ENCODE measurements at places on chromosomes 13 and 19.

DNA sequence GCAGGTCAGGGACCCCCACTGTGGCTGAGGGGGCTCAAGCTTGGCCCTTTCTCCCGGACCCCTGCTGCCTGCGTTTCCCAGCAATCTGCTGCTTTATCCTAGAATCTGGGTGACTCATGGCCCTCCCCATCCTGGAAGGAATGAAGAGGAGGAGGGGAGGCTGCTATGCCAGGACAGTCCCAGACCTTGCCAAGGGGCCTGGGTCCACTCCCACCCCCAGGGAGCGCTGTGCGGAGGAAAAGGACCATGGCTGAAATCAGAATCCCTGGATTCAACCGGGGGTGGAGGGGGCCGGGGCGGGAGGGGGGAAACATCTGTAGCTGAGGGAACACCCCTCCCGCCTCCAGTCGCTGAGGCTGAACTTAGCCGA is 20.5 kb downstream of the ZNF114 start:
- peaks cover 11% of the 10 kb centered on the region for H3K4me1 ChIP-seq
- peak overlapping the region; percentile 52 for H3K4me3 ChIP-seq
- DNase-seq, result no peak

DNA sequence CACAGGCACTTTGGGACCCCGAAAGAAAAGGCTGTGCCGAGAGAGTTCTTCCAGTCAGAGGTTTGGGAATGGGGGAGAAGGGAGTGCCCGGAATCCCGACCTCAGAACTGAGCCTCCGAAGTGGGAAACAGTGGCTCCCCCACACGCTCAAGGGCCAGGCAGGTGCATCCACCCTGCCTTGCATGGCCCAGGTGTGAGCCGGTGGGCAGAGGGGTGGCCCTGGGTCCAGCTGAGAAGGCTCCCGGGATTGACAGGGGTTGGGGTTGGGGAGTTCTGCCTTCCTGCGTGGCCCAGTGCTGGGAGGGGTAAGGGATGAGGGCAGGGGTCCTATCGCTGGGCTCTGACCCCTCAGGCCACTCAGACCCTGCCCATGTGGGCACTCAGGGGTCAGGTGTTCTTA is 163.5 kb upstream of the TUBA3C start:
- no peak overlapping the region for H3K27ac ChIP-seq
- DNase-seq, result no peak
- H3K27me3 ChIP-seq, result no peaks in the 10 kb centered on the region
- no peaks in the 10 kb centered on the region for H3K36me3 ChIP-seq

DNA sequence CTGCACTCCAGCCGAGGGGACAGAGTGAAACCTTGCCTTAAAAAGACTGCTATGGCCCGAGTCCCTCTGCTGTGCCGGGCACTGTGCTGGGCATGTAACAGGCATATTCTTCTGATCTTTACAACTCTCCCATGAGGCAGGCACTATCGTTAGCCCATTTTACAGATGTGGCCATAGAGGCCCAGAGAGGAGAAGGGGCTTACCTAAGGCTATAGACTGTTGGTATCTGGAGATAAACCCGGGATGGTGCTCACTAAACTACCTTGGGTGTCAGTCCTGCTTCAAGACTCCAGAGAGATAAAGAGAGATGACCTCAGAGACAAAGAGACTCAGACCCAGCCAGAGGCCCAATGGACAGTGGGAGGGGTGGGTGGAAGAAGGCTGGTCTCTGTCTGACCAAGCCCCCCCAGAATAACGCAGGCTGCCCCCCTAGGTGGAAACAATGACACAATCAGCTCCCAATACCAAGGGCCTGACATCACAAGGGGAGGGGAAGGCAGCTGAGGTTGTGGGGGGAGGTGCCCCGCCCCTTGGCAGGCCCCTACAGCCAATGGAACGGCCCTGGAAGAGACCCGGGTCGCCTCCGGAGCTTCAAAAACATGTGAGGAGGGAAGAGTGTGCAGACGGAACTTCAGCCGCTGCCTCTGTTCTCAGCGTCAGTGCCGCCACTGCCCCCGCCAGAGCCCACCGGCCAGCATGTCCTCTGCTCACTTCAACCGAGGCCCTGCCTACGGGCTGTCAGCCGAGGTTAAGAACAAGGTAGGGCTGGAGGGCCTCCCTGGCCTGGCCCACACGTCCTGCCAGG is at the start of gene CNN1:
Gene CNN1, plus strand, starts transcription at position 620 of the 805 bp plus-strand sequence. Its CDS starts 77 bp downstream, at position 697.
- H3K36me3 ChIP-seq, result no peaks in the 10 kb centered on the region
- no peak for DNase-seq
- peak within 1 kb of the TSS; percentile 89 for H3K27ac ChIP-seq
- H3K4me1 ChIP-seq, result peaks cover 31% of the 10 kb centered on the region
- peak within 1 kb of the TSS; percentile 78 for H3K4me3 ChIP-seq

GRCh38 chr13:98549728-98550317 is 27.1 kb downstream of the STK24 start:
- DNase-seq, result no peak
- H3K27ac ChIP-seq, result peak overlapping the region; percentile 32
- H3K4me1 ChIP-seq, result peaks cover 60% of the 10 kb centered on the region
- H3K4me3 ChIP-seq, result no peak overlapping the region
- H3K36me3 ChIP-seq, result peaks cover 4% of the 10 kb centered on the region

- no peak overlapping the region for H3K27ac ChIP-seq
- peaks cover 2% of the 10 kb centered on the region for H3K27me3 ChIP-seq
- DNase-seq, result no peak
Measured at GRCh38 chr13:30757026-30757742, 21.8 kb downstream of the ALOX5AP start.

- no peak overlapping the region for H3K27ac ChIP-seq
- no peaks in the 10 kb centered on the region for H3K36me3 ChIP-seq
- no peaks in the 10 kb centered on the region for H3K4me1 ChIP-seq
- no peak overlapping the region for H3K4me3 ChIP-seq
- peaks cover 22% of the 10 kb centered on the region for H3K27me3 ChIP-seq
Measured at GRCh38 chr13:102091231-102091630, 310.6 kb downstream of the FGF14 start.

- H3K4me3 ChIP-seq, result no peak overlapping the region
- peaks cover 5% of the 10 kb centered on the region for H3K4me1 ChIP-seq
- H3K36me3 ChIP-seq, result peaks cover 4% of the 10 kb centered on the region
- H3K27me3 ChIP-seq, result no peaks in the 10 kb centered on the region
- H3K27ac ChIP-seq, result no peak overlapping the region
Measured at GRCh38 chr13:23592596-23592995, 22.4 kb downstream of the TNFRSF19 start.

DNA sequence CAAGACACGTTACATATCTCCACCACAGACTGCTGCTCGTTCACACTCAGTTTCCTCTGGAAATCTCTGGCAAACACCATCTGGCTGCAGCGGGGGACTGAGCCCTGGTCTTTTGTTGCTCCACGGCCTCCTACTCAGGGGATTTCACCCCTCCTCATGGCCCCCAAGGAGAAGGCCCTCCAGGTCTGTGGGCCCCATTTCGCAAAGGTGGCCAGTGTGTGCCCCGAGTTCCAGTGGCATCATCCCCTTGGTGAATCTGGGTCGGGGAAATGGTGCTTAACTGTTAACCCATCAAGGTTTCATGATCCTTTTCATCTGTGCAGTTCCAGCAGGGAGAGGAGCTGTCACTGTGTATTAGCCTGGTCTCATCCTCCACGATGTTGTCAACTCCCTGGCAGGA is 235.4 kb upstream of the MAB21L1 start:
- H3K27me3 ChIP-seq, result no peaks in the 10 kb centered on the region
- H3K4me3 ChIP-seq, result no peak overlapping the region
- H3K27ac ChIP-seq, result no peak overlapping the region
- no peaks in the 10 kb centered on the region for H3K36me3 ChIP-seq
- DNase-seq, result no peak
- H3K4me1 ChIP-seq, result peaks cover 18% of the 10 kb centered on the region

- no peaks in the 10 kb centered on the region for H3K27me3 ChIP-seq
- peaks cover 2% of the 10 kb centered on the region for H3K4me1 ChIP-seq
- no peaks in the 10 kb centered on the region for H3K36me3 ChIP-seq
- no peak overlapping the region for H3K4me3 ChIP-seq
Measured at GRCh38 chr13:51440381-51440780, 12.5 kb downstream of the INTS6 start.

DNA sequence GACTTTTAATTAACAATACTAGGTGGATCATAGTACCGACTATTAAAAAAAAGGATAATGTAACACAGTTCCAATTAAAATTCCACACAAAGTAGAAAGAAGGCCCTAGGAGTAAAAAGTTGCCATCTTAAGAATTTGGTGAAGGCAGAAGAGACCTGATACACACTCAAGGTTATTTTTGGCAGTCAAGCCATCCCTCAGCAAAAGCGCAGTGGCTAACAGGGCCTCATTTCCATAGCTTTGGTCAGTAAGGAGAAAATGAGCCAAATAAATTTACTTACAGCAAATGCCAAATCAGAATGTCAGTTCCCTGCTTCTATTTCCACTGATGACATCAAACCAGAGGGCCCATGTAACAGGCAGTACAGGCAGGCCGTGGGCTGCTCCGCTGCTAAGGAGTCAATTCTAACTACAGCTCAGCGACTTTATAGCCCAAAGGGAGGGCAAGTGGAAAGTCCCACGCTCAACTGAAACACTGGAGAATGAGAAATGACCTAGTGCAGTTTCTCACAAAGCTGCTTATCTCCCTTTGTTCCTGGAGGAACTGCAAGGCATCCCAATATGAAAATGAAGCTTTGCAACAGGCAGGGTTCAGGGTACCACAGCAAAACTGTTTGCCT is 6.3 kb downstream of the ARGLU1 start:
- peaks cover 11% of the 10 kb centered on the region for H3K36me3 ChIP-seq
- H3K27me3 ChIP-seq, result no peaks in the 10 kb centered on the region
- DNase-seq, result no peak
- peaks cover 63% of the 10 kb centered on the region for H3K4me1 ChIP-seq

GRCh38 chr19:48051335-48052033 is 7.6 kb upstream of the CABP5 start:
- no peak overlapping the region for H3K4me3 ChIP-seq
- no peaks in the 10 kb centered on the region for H3K4me1 ChIP-seq
- no peak overlapping the region for H3K27ac ChIP-seq
- H3K27me3 ChIP-seq, result peaks cover 5% of the 10 kb centered on the region
- no peaks in the 10 kb centered on the region for H3K36me3 ChIP-seq

GRCh38 chr19:49391581-49392399 is 3.7 kb downstream of the KASH5 start:
- DNase-seq, result no peak
- no peaks in the 10 kb centered on the region for H3K36me3 ChIP-seq
- no peak overlapping the region for H3K27ac ChIP-seq
- H3K4me3 ChIP-seq, result no peak overlapping the region
- H3K4me1 ChIP-seq, result no peaks in the 10 kb centered on the region

GRCh38 chr13:100694722-100695508 is 20.3 kb upstream of the TMTC4 start:
- H3K36me3 ChIP-seq, result peaks cover 1% of the 10 kb centered on the region
- H3K4me1 ChIP-seq, result peaks cover 4% of the 10 kb centered on the region
- H3K27ac ChIP-seq, result no peak overlapping the region

- H3K27ac ChIP-seq, result peak within 1 kb of the TSS; percentile 87
- H3K36me3 ChIP-seq, result peaks cover 3% of the 10 kb centered on the region
- H3K4me3 ChIP-seq, result peak within 1 kb of the TSS; percentile 84
- H3K4me1 ChIP-seq, result peaks cover 40% of the 10 kb centered on the region
- H3K27me3 ChIP-seq, result no peaks in the 10 kb centered on the region
- DNase-seq, result peak; percentile 97
Measured at GRCh38 chr13:110705826-110706569, at the start of gene CARS2. Gene CARS2 (minus strand): TSS chr13:110706116. CDS start chr13:110706093, 23 bp downstream.

GRCh38 chr13:41694545-41695301 is 237.4 kb downstream of the RGCC start:
- peaks cover 10% of the 10 kb centered on the region for H3K36me3 ChIP-seq
- no peaks in the 10 kb centered on the region for H3K27me3 ChIP-seq
- H3K4me1 ChIP-seq, result peaks cover 32% of the 10 kb centered on the region
- no peak for DNase-seq

- no peaks in the 10 kb centered on the region for H3K36me3 ChIP-seq
- no peaks in the 10 kb centered on the region for H3K27me3 ChIP-seq
- DNase-seq, result no peak
- peak overlapping the region; percentile 22 for H3K27ac ChIP-seq
- peak overlapping the region; percentile 69 for H3K4me3 ChIP-seq
Measured at GRCh38 chr19:36009633-36010379, 1.2 kb upstream of the SYNE4 start.

GRCh38 chr13:20696073-20696472 is 7.4 kb upstream of the IL17D start:
- no peak overlapping the region for H3K27ac ChIP-seq
- H3K4me1 ChIP-seq, result no peaks in the 10 kb centered on the region
- H3K27me3 ChIP-seq, result no peaks in the 10 kb centered on the region

GRCh38 chr13:113977976-113978375 is 4.1 kb upstream of the C13orf46 start:
- H3K27me3 ChIP-seq, result no peaks in the 10 kb centered on the region
- H3K27ac ChIP-seq, result no peak overlapping the region

DNA sequence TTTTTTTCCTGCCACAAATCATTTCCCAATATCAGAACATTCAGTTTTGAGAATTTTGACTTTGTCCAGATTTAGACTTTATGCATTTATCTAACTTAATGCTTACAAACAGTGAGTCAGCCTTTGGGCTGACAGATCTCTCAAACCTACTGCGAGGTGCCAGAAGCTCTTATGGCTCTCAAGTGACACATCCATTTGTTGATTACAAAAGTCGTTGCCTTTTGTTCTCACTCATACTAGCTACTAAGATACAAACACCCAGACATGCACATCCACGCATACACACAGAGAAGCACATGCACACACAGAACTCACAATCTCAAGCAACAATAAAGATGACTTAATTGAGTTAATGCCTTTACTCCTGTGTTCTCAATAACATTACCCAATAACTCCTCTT is 1147.5 kb downstream of the DIAPH3 start:
- no peaks in the 10 kb centered on the region for H3K4me1 ChIP-seq
- DNase-seq, result no peak
- no peaks in the 10 kb centered on the region for H3K27me3 ChIP-seq
- no peak overlapping the region for H3K27ac ChIP-seq
- H3K4me3 ChIP-seq, result no peak overlapping the region

DNA sequence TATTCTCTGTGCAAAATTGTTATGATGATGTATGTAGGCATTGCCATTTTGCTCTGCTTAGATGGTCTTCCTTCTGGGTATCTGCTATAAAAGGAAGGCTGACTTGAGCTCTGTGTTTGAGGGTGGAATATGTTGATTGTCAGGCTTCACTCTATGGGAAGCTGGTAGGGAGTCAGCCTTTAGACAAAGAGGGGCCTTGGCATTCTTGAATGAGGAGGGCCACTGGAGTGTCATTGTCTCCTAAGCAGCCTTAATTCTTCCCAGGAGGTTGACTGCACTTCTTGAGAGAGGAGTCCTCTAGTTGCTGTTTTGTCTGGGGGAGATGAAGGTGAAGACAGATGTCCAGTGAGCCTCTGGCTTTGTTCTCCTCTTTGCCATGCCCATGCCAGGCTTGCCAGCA is 266.8 kb downstream of the KCNRG start:
- no peak for DNase-seq
- H3K4me1 ChIP-seq, result no peaks in the 10 kb centered on the region
- peaks cover 2% of the 10 kb centered on the region for H3K36me3 ChIP-seq
- no peak overlapping the region for H3K4me3 ChIP-seq
- H3K27me3 ChIP-seq, result no peaks in the 10 kb centered on the region

DNA sequence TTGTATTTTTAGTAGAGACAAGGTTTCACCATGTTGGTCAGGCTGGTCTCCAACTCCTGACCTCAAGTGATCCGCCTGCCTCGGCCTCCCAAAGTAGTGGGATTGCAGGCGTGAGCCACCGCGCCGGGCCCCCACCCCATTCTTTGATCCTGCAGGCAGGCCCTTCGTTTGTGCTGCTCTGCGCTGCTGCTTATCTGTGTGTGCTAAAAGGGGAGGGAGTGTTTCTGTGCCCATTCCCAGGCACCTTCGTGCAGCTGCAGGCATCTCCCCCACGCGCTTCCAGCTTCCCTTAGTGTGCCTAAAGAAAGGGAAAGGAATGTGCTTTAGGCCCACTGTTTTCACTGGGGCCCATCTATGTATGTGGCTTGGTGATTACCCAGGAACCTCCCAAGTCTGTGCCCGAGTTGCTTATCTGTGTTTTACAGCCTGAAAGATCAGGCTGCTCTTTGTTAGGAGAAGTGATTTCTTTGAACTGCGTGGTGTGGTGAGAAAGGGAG is 27.2 kb downstream of the EPN1 start:
- no peak overlapping the region for H3K27ac ChIP-seq
- H3K36me3 ChIP-seq, result peaks cover 25% of the 10 kb centered on the region
- peak; percentile 43 for DNase-seq
- H3K4me3 ChIP-seq, result no peak overlapping the region
- H3K27me3 ChIP-seq, result no peaks in the 10 kb centered on the region

Measured in chondrocyte (in vitro differentiated cells).